B cell (primary cell): ENCODE measurements at places on chromosomes 7 and 10.

DNA sequence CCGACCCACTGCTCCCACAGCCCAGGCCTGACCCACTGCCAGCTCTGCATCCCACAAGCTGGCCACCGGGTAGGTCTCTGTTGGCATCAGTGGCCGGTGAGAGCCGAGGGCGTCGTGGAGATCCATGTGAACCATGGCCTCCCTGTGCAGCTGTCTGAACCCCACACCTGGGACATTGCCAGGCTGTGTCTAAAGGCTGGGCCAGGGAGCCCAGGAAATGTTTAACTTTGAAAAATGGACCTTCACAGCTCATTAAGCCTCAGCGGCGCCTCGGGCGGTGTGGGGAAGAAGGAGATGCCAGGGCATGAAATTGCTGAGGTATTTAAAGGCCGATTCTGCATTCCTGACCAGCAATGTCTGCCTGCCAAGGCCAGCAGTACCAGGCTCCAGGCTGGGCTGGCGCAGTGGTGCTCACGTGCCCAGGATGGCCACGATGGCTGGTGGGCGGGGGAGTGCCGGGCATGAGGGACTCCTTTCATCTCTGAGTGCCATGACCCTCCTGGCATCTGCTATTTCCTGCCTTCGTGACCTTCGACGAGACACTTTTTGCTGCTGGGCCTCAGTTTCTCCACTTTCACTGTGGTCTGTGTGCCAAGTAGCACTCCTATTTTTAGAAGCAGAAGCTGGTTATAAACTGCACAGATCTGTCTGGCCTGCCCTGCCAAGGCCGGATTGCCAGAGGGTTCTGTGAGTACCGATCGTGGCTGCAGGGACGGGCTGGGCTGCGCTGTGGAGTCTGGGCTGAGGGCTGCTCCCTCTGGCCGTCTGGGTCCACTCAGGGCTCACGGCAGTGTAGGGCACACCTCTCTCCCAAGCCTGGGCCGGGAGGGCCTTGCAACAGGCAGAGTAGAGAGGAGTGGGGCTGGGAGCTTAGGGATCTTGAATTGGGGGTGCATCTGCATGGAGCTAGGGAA lies 21.8 kb downstream of the ELFN1 start:
- no peak for DNase-seq

DNA sequence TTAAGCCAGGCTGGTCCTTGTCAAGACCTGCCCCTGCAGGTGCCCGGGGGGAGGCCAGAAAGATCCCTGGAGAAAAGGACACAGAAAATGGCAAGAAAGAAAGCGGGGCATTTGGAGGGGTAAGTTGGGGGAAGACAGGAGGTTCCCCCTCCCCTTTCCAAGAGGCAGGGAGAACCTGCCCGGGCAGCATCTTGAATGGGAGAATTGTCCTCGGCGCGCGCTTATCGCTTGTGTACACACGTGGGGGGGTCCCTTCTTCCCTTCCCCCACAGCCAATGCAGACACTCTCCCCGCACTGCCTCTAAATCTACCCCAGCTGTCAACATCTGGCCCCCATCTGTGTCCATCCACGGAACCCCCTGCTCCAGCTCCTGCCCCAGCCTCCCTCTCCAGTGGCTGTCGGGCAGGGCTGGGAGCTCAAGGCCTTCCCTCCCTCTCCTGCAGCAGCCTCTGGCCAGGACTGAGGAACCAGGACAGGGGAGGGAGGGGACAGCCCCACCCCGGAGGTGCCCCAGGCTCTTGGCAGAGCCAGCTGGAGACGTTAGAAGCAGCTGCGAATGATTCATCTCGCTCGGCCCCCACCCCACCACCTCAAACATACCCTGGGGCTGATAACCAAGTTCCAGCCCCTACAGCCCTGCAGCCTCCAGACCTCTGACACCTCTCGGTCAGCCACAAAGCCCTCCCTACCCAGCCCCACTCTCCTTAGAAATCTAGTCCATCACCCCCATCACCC lies 25.3 kb downstream of the EPHB4 start:
- no peak for DNase-seq

DNA sequence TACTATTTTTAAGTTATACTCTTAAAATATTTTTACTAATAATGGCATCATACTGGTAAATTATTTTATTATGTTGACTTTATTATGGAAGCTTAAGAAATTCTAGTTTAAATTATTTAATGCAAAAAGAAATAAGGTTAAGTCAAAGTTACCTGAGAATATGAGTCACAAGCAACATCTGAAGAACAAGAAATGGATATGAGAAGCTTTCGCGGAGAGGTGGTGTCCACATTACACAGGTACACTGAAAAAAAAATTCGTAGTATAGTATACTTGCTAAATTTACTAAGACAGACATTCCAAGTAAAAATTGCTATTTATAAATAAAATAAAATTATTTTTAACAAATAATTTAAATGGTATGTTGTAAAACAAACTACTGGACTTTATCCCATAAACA lies 143.8 kb downstream of the AVL9 start:
- no peak for DNase-seq

DNA sequence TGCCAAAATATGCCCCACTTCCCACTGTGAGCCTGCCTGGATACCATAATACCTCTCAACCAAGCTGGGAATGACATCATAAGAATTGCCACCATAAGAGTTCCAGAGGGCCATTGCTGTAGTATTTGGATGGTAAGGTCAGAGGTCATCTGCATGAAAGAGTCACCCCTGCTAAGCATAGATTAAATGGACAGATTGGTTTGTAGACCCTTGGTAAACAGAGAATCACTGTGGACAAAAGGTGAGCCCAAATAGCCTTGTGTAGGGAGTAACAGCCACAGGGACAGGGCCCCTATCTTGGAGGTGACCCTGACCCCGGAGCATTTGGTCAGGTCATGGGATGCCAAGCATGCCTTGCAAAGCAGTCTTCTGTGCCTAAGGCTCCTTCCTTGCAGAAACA lies 129.7 kb downstream of the GPAM start:
- no peak for DNase-seq

DNA sequence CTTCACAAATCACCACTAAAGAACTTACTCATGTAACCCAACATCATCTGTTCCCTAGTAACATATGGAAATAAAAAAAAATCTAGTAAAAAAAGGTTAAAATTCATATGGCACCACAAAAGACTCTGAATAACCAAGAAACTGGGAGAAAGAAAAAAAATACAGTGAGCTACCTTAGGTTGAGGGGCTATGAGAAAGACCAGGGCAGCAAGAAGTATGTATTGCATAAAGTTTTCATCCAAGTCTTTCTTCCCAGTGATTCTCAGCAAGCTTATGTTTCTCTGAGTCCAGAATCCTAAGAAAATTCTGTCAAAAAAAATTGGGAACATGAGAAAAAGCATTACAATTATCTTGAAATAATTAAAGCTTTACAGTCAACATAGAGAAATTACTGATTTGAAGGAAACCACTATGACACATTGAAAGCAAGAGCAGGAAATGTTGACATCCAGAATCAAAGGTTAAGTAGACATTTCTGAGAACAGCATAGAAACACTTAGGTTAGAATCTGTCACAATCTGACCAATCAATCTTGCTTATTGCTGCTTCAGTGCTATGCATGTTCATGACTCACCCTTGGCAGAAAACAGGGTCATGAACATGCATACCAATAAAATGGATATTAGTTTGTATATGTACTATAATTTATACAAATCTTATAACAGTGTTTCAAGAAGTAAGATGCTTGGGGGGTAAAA lies 494.0 kb upstream of the POT1 start:
- DNase-seq: no peak

- DNase-seq: no peak
Measured at GRCh38 chr7:464454-465401, 54.9 kb downstream of the PDGFA start.

DNA sequence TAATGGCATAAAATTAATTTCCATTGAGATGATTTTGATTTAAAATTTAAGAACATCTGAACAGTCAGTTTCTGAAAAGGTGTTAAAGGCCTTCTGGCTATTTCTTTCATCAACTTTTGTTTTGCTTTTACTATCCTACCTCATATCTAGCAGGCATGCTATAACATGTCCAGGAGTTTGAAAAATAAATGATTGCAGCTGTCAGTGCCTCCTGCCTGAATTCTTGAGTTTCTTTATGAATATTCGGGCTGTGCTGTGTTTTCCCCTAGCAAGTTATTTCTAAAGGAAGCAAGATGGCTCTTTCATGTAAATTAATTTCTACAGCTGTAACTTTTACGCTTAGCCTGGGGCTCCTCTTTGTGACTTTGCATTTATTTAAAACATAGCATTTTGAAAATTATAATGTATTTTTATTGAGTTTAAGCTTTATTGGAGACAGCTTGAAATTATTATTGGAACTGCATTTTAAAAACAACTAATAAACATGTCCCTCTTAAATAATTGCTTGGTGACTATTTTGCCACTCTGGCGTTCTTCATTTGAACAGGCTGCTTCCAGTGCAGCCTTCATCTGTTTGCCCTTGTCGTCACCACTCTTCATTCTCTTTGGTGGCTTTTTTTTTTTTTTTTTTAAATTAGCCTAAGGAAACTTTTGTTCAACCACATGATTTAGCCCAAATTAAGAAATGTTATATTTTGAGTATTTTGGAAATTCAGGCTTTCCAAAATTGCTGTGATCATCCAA lies 1083.4 kb upstream of the LRRN3 start:
- no peak for DNase-seq

- DNase-seq: no peak
Measured at GRCh38 chr7:55441002-55441401, 75.9 kb downstream of the LANCL2 start.
